SK-N-DZ (cell line): ENCODE measurements at places on chromosomes 7 and 10.

DNA sequence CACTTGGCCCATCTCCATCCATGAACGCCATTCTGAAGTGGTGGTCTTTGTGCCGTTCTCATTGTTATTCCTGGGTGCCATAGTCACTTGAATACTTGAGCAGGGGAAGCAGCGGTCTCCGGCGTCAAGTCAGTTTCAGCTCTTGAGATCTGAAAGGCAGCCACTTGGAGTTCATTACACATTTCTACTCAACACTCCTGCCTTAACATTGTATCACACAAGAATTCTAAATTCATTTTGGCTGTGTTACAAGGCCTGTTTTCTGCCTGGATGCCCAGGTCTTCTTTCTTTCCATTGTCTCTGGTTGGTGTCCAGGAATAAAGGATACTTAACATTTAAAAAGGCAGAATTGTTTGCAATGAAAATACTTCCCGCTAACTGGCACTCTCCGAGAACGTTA, 69.0 kb upstream of the RAB11FIP2 start:
- DNase-seq = no peak

DNA sequence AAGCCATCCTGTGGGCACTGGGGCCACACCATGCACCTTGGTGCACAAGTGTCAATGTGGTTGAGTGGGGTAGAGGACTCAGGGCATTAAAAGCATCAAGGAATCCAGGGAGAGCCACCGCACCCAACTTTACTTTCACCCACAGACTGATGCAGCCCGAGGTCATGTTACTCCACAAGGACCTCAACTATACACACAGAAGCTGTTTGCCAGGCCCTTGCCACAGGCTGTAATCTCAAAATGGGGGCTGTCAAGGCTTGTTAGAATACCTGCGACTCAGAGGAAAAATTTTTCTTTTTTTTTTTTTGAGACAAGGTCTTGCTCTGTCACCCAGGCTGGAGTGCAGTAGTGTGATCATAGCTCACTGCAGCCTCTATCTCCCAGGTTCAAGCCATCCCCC, 26.5 kb upstream of the KCTD7 start:
- DNase-seq = no peak

GRCh38 chr10:71542478-71542877, 145.8 kb downstream of the CDH23 start:
- no peak for DNase-seq

- no peak for DNase-seq
Observed at GRCh38 chr10:109765838-109766237, 157.5 kb downstream of the XPNPEP1 start.

DNA sequence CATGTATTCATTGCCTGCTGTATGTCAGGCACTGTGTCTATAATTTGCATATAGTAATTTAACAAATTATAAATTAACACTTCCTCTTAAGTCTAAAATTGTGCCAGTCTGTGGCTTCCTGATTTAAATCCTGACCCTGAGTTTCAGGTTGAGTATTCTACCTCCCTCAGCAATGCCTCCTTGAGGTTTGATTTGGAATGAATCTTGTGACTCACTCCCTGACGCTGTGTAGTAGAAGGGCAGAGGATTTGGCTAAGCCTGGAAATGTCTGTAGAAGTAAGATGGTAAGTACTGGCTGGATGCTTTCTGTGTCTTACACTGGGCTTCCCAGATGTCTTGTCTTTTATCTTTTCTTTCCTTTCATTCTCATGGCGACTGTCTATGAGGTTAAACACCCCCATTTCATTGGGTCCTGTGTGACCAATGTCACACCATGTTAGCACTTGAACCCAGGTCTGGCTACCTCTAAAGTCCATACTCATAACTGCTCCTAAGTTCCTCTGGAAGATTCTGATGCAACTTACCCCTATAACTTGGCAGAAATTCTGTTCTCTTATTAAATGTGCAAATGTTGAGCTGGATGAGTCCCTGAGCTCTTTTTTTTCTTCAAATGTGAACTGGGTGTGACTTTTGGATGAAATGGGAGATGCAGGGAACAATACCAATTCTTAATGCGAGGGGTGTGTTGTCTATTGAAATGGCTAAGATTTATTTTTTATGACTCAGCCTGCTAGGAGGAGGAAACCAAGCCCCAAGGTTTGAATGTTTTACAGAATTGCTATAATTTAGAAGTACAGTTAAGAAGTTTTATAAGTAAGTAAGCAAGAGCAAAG, 48.5 kb downstream of the PLCE1 start:
- DNase-seq = no peak

DNA sequence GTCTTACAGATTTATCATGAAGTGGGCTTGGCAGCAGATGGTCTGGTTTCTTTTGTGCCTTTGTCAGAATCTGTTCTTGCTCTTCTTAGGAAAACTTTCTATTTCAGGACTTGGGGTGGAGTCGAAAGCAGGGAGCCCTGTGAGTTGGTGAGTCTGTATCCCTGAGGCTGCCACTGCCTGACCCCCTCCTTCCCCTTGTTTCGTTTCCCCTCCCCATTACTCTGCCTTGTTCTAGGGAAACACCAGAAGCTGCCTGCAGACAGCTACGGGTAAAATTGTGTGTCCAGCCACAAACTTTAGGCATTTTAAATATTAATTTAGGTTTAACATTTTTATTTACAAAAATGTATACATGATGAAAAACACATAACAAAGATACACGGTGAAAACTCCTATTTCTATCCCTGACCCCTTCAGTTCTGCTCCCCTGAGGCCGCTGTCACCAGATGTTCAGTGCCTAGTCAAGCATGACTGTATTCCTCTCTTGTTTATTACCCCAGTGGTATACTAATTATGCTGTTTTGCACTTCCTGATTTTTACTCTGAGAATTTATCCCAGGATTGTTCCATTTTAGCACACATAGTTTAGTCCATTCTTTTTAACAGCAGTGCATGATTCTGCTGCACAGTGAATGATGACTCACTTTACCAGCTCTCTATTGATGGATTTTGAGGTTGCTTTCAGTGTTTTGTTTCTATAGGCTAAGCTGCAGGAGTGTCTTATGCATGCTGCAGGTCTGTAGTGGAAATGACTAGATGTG, 9.1 kb downstream of the TSPAN14 start:
- DNase-seq = no peak

- no peak for DNase-seq
Observed at GRCh38 chr10:822197-822596, 109.3 kb downstream of the LARP4B start.

- DNase-seq = no peak
Observed at GRCh38 chr10:14843327-14843988, 5.4 kb downstream of the HSPA14 start.

- DNase-seq = no peak
Observed at GRCh38 chr10:16509996-16510395, 11.7 kb downstream of the C1QL3 start.

DNA sequence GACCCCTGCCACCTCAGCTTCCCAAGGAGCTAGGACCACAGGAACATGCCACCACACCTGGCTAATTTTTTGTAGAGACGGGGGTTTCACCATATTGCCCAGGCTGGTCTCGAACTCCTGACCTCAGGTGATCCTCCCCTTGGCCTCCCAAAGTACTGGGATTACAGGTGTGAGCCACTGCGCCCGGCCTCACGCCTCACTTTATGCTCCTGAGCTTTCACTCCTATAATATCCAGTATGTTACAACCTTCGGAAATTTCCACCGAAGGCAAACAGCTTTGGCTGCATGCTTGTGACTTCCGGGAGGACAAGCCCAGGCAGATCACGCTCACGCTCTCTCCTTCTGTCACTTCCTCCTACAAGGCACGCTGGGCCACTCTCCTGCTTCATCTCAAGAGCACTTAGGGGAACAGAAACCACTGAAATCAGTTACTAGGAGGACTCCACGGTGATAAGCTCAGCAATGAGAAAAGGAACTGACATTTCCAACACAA, 4.4 kb upstream of the MAD1L1 start:
- no peak for DNase-seq
